Activated CD4-positive, alpha-beta T cell treated with anti-CD3 and anti-CD28 coated beads for 36 hours (primary cell): ENCODE measurements at places on chromosomes 2 and 18.

DNA sequence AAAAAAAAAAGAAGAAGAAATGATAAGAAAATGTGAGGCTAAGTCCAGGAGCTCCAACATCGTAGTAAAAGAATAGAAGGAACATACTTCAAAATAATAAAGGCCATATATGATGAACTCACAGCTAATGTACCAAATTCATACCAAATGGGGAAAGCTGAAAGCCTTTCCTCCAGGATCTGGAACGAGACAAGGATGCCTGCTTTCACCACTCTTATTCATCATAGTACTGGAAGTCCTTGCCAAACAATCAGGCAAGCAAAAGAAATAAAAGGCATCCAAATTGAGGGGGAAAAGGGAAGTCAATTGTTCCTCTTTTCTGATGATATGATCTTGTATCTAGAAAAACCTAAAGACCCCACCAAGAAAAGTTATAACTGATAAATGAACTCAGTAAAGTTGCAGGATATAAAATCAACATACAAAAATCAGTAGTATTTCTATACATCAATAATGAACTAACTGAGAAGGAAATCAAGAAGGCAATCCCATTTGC, 170.6 kb downstream of the METTL4 start:
- DNase-seq = no peak

DNA sequence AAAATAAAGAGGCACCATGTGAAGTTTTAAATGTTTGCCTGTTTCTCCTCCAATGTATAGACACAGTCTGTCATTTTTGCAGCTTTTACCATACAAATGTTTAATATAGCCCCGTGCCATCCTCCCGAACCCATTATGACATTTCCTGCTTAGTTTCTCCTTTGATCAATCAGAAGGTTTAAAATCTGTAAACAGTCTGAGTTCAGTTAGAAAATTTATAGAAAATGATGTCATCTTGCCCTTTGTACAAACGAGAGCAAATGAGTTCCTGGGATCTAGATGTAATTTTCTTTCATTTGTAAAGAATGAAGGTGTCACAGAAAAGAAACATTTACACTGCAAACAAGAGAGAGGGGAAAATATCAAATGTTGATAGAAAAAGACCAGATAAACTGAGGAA, 62.7 kb upstream of the NFU1 start:
- no peak for DNase-seq

- DNase-seq = no peak
Measured at GRCh38 chr2:207045531-207045930, 106.2 kb downstream of the CPO start.

- no peak for DNase-seq
Measured at GRCh38 chr2:15730545-15731212, 139.0 kb downstream of the DDX1 start.

DNA sequence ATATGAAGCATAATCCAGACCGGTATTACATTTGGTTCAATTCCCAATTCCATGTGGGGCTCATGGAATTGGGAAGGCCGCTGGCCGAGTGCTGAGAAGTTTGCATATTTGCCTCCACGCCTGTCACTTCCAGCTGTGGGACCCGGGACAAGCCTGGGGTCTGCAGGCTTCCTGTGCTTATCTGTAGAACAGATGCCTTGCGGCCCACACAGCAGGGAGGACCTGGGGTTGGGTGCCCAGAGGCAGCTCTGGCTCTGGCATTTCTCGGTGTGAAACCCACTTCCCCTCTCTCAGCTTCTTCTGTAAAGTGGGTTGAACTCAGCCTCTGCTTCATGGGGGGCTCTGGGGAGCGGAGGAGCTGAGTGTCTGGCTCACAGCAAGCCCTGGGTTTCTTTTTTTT, 97.9 kb downstream of the SH3BP4 start:
- no peak for DNase-seq

DNA sequence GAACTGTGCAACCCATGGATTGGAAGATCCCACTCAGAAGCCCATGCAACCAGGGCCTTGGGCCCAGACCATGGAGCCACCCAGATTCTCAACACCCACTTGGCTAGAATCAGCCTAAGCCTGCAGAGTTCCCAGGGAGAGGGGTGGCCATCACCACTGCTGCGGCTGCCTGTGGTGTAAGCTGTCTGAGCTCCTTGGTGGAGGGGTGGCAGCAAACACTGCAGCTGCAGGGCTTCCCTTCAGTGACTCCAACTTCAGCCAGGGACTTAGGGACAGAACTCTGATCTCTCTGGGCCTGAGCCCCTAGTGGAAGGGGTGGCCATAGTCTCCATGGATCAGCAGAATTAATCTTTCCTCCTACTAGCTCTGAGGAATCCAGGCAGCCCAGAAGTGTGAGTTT, 72.5 kb downstream of the RAD51AP2 start:
- no peak for DNase-seq

DNA sequence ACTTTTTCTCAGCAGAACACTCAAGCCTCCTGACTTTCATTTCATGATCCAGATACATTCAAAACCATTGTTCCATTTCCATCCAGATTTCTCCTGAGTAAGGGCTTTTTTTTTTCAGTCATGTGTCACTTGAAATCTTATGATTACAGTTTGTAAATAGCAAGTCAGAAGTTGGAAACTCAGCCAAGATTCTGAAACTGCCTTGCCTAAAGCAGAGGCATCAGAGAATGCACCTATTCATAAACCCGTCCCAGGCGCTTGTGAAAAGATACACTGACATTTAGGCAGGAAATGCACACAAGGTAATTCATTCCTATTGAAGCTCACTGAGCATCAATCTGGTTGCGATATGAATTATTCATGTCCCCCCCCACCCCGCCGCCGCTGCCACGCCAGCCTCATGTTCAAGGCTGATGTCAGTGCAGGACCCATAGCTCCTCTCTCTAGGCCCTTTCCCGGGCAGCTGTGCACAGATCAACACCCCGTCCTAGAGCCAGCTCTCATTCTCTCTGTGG, 30.4 kb upstream of the MGAT4A start:
- peak; percentile 91 for DNase-seq

GRCh38 chr2:144229296-144229695, 290.6 kb downstream of the ZEB2 start:
- DNase-seq = no peak

- no peak for DNase-seq
Measured at GRCh38 chr2:118907759-118908158, 34.2 kb upstream of the MARCO start.

DNA sequence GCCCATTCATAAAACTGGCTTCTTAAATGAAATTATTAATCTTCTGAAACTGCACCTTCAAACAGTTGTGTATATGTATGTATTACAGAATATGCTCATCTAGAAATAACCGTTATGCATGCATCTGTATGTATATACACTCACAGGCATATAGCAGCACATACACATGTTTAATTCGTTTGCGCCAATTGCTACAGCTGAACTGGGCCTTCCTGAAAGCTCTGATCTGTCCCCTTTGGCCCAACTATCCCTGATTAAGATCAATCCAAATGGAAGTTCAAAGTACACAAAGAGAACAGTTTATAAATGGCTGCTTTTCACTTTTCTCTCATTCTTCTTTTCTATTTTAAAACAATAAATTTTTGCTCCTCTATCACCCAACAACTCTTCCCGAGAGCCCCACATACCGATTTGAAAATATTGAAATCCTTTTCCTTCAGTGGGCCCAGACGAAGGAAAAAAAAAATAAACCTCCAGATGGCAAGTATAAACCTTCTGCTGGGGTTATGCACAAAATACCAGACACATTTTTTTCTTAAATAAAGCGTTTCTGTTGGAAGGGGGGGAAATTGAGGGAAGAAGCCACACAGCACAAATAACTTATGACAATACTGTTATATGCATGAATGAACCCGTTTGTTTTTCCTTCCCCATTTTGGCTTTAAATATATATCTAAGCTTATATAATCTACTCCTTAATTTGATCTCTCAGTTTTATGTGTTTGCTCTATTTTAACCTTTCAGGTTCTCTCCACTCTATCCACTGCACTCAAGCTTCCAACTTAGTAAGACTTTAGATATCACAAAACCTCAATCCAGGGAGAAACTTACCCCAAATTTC, 267.3 kb downstream of the TCF4 start:
- DNase-seq = no peak

DNA sequence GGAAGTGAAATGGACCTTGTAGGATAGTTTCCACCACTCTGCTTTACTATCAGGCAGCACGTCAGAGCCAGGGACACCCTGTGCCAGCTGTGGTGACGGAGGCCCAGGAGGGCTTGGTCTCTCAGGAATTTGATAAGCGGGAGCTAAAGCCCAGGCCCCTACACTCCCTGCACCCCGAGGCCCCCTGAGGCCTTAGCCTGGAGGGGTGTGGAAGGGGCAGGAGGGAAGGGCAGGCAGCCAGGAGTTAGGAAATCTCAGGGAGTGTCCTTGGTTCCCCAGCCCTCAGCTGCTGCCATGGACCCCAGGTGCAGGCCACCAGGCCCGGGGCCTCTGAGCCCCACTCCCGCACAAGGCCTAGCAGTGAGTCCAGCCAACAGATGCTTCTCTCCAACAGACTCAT, 38.2 kb downstream of the PDIA6 start:
- DNase-seq = no peak

- DNase-seq = no peak
Measured at GRCh38 chr2:73109431-73110167, 3.1 kb downstream of the RAB11FIP5 start.

DNA sequence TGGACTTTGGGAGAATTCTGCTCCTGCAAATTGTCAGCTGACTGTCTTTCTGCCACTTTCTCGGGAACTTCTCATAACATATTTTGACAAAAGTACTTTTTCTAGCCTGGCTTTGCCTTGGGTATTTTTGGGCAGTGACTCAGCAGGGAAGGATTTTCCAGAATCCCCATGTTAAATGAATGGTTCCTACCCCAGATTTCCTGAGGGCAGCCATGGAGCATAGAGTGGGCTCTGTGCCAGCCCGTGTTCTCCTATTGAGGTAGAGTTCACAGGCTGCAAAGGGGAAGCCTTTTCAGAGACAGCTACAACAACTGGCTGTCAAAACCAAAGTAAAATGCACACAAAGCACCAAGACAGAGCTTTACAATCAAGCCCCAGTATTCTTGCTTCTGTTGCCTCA, 59.8 kb downstream of the BMP10 start:
- DNase-seq = no peak

GRCh38 chr2:166517533-166518061, 23.5 kb upstream of the SCN7A start:
- no peak for DNase-seq

DNA sequence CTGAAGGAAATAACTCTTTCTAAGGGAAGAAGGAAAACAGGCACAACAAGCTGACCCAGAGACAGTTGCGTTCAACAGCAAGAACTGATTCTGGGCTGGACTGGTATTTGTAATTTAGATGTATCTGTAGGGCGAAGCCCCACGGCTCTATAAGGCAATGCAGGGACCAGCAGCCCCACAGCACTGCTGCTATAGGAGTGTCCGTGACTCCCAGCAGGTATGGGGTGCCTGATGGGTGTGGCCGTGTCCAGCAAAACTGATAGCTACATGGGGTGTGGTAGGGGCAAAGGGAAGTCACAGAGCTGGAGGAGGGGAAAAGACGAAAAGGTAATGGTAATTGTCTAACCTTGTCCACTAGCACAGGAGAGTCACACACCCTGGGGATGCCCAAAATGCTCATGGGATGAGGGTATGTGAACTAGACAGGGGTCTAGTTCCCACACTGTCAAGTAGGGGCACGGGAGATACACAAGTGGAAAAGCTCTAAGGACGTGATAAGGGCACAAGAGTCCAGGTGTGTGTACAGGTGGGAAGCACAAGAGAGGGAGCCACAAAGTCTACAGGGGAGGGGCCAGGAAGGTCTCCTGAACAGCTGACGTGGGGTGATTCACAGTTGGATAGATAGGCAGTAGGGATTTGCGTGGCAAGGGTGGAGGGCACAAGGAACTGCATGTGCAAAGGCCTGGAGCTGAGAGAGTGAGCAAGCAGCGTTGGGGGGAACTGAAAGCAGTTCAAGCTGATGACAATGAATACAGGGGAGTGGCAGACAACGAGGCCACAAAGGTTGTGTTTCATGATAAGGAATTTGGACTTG, 48.5 kb upstream of the ASPRV1 start:
- no peak for DNase-seq

DNA sequence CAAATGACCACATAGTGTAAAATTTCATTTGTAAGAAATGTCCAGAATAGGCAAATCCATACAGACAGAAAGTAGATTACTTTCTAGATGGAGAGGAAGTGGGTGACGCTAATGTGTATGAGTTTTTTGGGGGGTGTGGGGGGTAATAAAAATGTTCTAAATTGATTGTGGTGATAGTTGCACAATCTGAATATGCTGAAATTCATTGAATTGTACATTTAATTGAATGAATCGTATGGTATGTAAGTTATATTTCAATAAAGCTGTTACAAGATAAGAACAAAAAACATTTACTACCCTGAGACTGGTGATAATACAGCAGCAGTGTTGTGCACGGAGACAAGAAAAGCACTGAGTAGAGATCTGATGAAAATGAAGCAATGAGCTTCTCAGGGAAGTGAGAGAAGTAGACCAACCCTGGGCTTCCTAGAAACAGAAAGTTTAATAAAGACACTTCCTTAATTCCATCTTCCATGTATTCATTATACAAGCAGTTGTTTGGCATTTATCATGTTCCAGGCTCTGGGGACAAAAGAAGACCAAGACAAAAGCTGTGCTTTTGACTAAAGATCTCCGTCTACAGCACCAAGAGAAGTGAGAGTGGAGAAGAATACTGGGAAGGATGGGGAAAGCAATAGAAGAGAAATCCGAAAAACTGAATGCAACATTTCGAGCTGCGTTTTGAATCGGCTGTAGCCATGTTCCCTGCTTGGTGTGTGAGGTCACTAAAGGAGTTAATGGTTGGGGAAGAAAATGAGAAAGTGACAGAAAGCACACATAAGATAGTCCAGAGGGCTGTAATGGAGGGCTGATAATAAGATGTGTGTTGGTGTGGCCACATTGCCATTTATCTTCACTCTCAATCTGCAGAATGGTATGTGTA, 1.8 kb upstream of the PDE11A start:
- DNase-seq = no peak

GRCh38 chr2:177021706-177022343, 190.8 kb upstream of the HNRNPA3 start:
- DNase-seq = no peak

GRCh38 chr2:196925768-196926561, 542 bp downstream of the PGAP1 start:
- DNase-seq = peak; percentile 62

DNA sequence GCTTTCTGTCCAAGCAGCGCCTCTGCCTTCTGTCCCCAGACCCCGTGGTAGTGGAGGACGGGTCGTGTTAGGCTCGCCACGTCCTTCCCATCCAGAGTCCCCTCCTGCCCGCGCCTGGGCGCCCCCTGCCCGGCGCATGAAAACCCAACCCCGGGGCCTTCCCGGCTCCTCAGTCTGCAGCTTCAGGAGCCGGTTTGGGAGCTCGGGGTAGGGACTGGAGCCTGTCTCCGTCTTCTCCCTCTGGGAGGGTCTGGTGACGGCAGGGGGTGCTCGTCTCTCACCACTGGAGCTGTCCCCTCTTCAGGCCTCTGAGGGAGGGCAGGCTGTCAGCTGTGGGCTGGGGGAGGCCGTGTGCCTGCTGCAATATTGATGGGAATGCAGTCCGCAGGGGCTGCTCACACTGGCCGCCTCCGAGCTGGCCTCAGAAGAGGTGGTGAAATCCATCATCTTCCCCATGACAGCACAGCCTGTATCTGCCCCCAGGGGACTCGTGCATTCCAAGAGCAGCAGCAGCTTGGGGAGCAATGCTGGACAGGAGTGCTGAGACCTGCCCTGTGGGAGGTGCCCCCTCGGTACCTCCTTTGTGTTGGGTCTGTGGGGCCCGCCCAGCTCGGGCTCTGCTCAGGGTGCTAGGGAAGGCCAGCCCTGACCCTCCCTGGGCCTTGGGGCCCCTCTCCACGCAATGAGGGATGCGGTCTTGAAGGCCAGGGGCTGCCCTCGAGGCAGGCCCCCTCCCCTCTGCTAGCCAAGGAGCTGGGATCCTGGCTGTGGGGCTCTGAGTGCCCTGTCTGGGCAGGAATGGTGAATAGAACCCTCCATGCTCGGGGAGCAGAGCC, 17.8 kb upstream of the KLHL30 start:
- DNase-seq = no peak
